Progenitor cell of endocrine pancreas (in vitro differentiated cells): ENCODE measurements at places on chromosomes 12 and 14. TPM values are rescaled to one million over a fixed set of nuclear protein-coding genes. Genes with fewer than 3 reads are reported as not detected.

DNA sequence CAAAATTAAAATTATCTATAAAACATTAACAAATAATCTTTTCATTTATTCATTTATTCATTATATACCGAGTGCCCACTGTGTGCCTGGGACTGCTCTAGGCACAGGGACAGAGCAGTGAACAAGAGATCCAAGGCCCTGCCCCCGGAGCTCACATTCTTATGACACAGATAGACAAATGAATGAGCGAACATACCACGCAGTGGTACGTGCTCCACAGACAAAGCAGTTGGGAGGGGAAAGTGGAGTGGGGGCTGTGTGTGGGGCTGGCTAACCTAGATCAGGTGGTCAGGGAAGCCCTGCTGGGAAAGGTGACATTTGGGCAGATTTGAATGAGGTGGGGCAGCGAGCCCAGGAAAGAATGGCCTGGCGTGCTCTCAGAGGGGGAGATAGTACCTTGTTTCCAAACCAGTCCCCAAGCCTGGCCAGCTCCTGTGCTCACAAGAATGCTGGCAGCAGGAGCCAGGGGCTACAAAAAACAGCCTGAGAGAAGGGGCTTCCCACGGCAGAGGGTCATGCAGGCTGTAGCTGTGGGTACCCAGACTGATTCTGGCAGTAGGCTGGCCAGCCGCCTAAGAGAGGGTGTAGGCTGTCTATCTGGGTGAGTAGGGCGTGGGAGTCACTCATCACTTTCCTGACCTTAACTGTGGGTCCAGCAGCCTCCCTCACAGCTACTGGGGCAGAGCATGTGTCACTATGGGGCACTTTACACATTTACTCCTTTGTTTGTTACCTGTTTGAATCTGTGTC, 57.8 kb upstream of the ACTN1 start:
- no peak for DNase-seq

- no peak for DNase-seq
Measured at GRCh38 chr14:25231004-25231403, 181.1 kb upstream of the STXBP6 start.

GRCh38 chr14:21614240-21614639, 20.5 kb downstream of the OR10G2 start:
- DNase-seq = no peak

FIGNL2 gene
- 44.5 and 46.7 TPM in 2 replicates for total RNA-seq

GRCh38 chr14:88258021-88258420, 65.0 kb downstream of the KCNK10 start:
- DNase-seq = no peak

- DNase-seq = no peak
Measured at GRCh38 chr12:119748497-119748896, 80.6 kb downstream of the PRKAB1 start.

CLEC1B gene
- total RNA-seq = not detected in 2 replicates

- no peak for DNase-seq
Measured at GRCh38 chr12:114682106-114682784, 1.7 kb downstream of the TBX3 start.

CLEC2A gene
- not detected in 2 replicates for total RNA-seq

DNA sequence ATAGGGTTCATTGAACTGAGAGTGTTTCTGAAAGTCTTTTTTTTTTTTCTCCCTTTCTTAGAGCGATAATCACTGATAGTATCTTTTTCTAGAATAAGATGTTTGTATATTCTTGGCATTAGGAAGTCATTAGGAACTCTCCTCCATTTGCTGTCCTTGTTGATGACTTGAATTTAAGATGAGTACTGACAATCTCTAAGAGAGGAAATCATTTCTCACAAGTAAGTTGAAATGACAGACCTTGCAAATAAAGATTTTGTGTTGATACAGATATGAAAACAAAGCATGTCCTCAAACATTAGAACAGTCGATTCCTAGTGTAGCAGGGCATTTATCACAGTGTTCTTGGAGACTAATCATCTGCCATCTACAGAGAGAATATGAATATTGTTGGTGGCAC, 458.4 kb upstream of the SYT1 start:
- no peak for DNase-seq

GRCh38 chr12:47276621-47277309, 197.0 kb upstream of the AMIGO2 start:
- DNase-seq = no peak

CELA1 gene
- not detected in 2 replicates for total RNA-seq

CLBA1 gene
- total RNA-seq = 20.1 and 20.8 TPM in 2 replicates

- DNase-seq = no peak
Measured at GRCh38 chr12:115147916-115148315, 463.9 kb upstream of the TBX3 start.

MAP4K5 gene
- 73.0 and 74.1 TPM in 2 replicates for total RNA-seq

- no peak for DNase-seq
Measured at GRCh38 chr12:43210485-43211192, 341.4 kb downstream of the ADAMTS20 start.

DNA sequence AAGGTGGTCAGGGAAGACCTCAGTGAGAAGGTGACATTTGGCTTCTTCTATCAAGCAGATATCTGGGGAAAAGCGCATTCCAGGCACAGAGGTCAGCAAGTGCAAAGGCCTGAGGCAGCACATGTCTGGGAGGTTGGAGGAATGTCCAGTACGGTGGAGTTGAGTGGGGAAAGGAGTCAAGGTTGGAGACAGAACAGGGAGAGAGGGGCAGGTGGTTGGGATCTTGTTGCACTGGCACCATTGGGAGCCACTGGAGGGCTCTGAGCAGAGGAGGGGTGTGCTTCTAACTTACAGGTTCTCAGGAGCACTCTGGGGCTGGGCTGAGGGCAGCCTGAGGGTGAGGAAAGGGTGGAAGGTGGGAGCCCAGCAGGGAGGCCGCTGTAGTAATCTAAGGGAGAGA, 52.1 kb downstream of the EID3 start:
- no peak for DNase-seq

PLA2G1B gene
- 0.60 TPM in 1 of 2 replicates, not detected in the other for total RNA-seq

GRCh38 chr12:128947209-128947608, 93.9 kb downstream of the GLT1D1 start:
- no peak for DNase-seq

DNA sequence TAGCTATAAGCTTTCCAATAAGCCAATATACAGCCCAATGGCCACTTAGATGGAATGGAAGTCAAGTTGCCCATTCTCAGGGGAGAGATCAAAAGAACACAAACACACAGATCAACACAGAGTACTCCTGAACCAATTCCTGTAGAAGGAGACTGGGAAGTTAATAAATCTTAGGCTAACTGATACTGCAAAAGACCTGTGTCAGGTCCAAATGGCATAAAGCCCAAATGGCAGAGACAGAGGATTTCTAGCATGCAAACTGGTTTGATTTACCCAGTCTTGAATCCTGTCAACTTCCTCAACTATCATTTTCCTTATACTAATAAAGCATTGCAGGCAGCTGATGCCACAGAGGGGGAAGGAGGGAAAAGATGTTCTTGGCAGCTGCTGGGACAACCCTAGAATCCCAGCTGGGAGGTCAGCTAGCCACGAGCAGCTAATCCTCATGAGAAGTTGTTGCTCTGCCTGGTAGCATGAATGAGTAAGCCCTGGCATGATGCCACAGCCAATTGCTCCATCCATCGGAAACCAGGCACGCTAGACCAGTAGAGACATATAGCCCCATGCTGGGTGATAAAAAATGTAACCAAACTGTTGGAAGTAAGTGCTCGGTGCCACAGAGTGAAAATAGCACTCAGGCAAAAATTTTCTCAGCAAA, 26.2 kb downstream of the ANG start:
- no peak for DNase-seq

IL31 gene
- total RNA-seq = not detected in 2 replicates

DNA sequence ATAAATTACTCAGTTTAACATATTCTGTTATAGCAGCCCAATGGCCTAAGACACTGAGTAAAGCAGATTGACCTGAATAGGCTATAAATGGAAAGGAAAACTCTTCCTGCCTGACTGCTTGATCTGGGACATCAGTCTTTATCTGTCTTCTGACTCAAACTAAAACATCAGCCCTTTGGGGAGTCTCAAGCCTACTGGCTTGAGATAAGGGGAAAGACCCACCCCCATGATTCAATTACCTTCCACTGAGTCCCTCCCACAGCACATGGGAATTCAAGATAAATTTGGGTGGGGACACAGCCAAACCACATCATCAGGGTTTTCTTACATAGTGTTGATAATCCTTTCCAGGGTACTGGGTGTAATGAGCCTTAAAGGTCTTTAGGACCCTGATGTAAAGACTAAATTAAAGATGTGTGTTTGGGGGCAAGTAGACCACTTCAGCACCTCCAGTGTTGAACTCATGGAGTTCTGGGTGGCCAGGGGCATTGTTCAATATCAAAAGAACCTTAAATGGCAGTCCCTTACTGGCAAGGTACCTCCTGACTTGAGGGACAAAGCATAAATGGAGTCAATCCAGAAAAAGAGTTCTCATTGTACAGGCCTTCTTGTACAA, 67.8 kb downstream of the TSHR start:
- no peak for DNase-seq

- DNase-seq = no peak
Measured at GRCh38 chr14:31962920-31963319, 114.2 kb upstream of the ARHGAP5 start.

- no peak for DNase-seq
Measured at GRCh38 chr12:45774508-45775162, 45.1 kb downstream of the ARID2 start.

- no peak for DNase-seq
Measured at GRCh38 chr14:90539496-90539775, 142.6 kb downstream of the CALM1 start.

DNA sequence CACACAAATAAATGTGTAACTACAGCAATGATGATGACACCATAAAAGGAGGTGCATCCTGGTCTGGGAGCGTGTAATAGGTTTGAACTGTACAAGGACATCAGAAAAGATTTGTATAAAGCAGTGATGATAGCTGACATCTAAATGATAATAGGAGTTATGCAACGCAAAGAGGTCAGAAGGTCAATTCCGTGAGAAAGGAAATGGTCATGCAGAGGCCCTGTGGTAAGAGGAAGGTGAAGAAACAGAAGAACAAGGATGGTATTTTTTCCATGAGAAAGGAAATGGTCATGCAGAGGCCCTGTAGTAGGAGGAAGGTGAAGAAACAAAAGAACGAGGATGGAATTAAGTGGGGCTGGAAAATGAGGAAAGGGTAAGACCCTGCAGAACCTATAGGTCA, 106.7 kb upstream of the TMPO start:
- DNase-seq = no peak

DNA sequence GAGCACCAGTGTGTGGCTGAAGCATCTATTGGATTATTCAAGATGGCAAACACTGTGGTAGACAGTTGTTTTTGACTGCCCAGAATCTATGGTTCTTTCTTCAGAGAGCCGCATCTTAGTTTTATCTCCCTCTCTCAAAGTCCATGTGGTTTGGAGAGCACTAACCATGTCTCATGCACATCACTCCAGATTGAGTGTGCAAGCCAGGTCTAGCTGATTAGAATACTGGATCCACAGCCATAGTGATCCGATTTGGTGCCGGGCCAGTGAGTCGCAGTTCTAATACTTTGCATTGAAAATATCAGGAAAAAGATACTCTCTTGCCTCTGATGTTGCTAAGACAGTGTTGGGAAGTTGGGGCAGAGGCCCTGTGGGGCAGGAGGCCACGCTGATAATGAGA, 4.6 kb upstream of the SBNO1 start:
- DNase-seq = no peak

DNA sequence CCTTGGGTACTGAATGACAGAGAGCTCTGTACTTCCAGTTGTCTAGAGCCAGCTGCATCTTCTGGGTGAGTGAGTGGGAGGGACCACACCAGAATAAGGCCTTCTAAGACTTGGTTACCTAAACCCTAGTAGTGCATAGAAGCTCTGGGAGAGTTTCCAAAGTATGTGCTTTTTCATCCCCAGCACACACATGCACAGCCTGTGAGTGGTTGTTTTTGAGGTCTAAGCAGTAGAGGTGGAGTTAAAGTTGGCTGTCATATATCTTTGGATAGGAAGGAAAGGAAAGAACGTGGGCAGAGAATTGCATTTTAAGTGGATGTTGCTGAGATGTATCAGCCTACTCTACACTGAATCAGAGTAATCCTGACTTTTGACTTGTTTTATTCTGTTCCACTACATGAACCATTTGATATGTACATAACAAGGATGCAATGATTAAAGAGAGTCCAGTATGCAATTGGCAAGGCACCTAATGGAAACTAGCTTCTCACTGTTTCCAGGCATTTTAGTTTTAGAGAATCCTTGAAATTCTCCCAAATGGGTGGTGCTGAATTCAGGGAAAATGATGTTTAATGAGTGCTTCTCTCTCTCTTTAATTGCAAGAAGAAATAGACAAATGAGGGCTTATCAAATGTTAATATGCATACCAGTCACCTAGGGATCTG, 51.8 kb upstream of the PRICKLE1 start:
- DNase-seq = no peak

ABCC9 gene
- 0.16 and 0.29 TPM in 2 replicates for total RNA-seq

DNA sequence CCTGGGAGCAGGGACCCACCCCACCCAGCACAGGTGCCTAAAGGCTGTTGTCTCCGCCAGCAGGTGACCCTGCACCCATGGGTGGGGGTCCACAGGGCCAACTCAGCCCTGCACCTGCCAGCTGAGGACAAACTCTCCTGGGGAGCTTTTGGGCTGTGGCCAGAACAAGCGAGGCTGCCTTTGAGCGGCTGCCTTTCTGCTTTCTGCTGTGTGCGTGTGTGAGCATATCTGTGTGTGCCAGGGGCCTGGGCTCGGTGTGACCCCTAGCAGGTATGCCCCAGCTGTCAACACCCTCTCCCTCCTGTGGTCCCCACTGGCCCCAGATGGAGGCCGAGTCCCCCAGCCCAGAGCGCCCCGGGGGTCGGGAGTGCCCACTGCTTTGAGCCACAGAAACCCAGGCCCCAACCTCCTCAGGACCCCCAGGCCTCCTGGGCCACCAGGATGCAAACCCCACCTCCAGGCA, 25.9 kb upstream of the GPR132 start:
- no peak for DNase-seq

DNA sequence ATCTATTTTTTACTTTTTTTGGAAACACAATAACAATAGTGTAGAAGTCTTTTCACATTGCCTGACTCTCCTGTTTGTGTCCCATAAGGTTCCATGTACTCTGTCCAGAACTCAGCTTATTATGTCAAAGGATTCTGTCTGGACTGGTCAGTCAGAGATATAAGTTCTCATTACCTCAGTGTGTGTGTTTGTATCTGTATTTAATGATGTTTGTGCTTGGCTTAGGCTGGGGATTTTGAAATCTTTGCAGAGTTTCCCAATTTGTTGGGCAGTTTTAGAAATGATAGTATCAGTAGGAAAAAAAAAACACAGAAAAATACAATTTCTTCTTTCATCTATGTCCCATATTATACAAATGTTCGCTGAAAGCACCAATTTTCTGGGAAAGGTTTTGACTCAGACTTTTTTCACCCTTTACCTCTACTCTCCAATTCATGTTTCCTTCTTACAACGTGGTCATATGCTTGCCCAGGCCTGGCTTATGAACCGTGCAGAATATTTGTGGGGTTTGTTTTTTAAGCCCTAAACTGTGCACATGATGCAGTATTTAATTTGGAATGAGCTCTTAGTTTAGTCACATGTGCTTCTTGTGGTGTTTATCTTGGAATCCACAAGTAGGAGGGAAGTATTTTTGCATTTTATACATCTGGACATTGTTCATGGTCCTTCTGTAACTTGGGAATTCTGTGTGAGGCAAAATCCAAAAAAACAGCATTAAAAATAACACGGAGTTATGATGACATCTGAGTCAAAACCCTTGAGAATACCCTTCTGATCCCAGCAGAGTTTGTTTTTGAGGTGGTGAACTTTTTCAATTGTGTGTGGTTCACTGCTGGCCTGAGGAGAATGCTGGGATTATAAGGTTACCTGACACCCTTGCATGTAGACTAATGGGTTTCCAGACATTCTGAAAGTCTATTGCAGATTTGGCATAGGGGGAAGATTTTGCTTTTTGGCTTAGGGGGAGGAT, 121.2 kb downstream of the RAD51B start:
- DNase-seq = no peak
